SK-MEL-5 (cell line): ENCODE measurements at places on chromosomes 2 and 18. TPM values are rescaled to one million over a fixed set of nuclear protein-coding genes. Genes with fewer than 3 reads are reported as not detected.

Gene GPR17
- not detected in 2 replicates for total RNA-seq

Gene C2orf81
- 0.53 and 0.85 TPM in 2 replicates for total RNA-seq

Gene WDR43
- 211 and 233 TPM in 2 replicates for total RNA-seq

Gene DSG4
- not detected in 2 replicates for total RNA-seq

Gene GULP1
- total RNA-seq, result 34.6 and 38.9 TPM in 2 replicates

Gene RAX
- not detected in 2 replicates for total RNA-seq

Gene PSTPIP2
- 0.18 TPM in 1 of 2 replicates, not detected in the other for total RNA-seq

Gene REG1B
- not detected in 2 replicates for total RNA-seq

Gene FKBP7
- 31.2 and 33.5 TPM in 2 replicates for total RNA-seq

Gene REEP1
- total RNA-seq, result 1.0 and 2.0 TPM in 2 replicates

Gene NAT8
- total RNA-seq, result 2.4 and 2.8 TPM in 2 replicates

Gene RFTN2
- total RNA-seq, result 2.2 and 5.0 TPM in 2 replicates

Gene TEX44
- not detected in 2 replicates for total RNA-seq

Gene IGFBP2
- 445 and 479 TPM in 2 replicates for total RNA-seq

Gene MEP1B
- total RNA-seq, result not detected in 2 replicates

Gene TMEM169
- total RNA-seq, result 0.16 and 0.67 TPM in 2 replicates

Gene SLC11A1
- total RNA-seq, result 0.11 TPM in 1 of 2 replicates, not detected in the other

Gene RGPD5
- 7.9 and 9.5 TPM in 2 replicates for total RNA-seq

Gene CCDC85A
- not detected in 2 replicates for total RNA-seq

Gene ABCB11
- 0.03 TPM in 1 of 2 replicates, not detected in the other for total RNA-seq

Gene DYNC1I2
- total RNA-seq, result 59.1 and 66.9 TPM in 2 replicates

Gene EMILIN2
- 16.4 and 17.7 TPM in 2 replicates for total RNA-seq

Gene VWC2L
- total RNA-seq, result not detected in 2 replicates

Gene PPP1R1C
- 0.67 and 2.0 TPM in 2 replicates for total RNA-seq

Gene BCL11A
- total RNA-seq, result 3.1 and 4.7 TPM in 2 replicates

Gene PAX8
- total RNA-seq, result 0.75 and 0.90 TPM in 2 replicates
